Stimulated activated CD8-positive, alpha-beta memory T cell treated with anti-CD3 and anti-CD28 coated beads, Interleukin-4, amount 100 ng/mL, for 1 hour (primary cell): ENCODE measurements at places on chromosomes 2 and 18.

GRCh38 chr2:27993402-27993787 lies 102.9 kb downstream of the BABAM2 start:
- DNase-seq: no peak

GRCh38 chr2:117801826-117802225 lies 12.7 kb upstream of the DDX18 start:
- no peak for DNase-seq

GRCh38 chr2:241901018-241901380 lies 31.5 kb downstream of the RTP5 start:
- no peak for DNase-seq

- DNase-seq: no peak
Observed at GRCh38 chr2:83970217-83970929, 488.7 kb downstream of the SUCLG1 start.

DNA sequence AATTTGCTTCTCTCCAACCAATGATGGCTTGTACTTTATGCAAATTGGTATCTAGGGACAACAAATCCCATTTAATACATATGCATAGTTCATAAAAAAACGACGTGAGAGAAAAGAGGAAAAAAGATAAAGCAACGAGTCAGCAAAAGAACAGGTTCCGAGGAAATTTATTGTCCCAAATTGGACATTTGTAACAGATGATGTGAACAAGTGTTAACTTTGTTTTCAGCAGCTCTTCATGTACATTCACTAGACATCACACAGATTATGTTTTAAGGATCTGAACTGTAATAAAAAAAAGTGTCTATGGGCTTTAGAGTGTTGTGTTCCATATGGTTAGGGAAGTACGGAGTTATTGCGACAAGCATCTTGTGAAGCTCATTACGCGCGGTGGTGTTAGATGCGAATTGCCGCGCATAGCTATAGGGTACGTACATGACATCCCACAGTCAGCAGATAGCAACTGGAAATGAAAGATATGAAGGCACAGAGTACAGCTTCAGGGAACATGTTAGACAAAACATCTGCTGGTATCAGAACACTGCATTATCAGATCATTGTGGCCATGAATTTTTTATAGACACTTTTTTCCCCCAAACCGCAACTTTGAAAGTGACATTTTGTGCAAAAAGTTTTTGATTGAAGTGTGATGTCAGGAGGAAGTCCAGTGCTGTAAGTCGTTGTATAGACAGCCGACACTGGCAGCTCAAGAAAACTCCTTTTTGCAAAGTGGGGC lies 1073.1 kb upstream of the FANCL start:
- no peak for DNase-seq

GRCh38 chr2:57753636-57754035 lies 293.0 kb upstream of the VRK2 start:
- DNase-seq: no peak

DNA sequence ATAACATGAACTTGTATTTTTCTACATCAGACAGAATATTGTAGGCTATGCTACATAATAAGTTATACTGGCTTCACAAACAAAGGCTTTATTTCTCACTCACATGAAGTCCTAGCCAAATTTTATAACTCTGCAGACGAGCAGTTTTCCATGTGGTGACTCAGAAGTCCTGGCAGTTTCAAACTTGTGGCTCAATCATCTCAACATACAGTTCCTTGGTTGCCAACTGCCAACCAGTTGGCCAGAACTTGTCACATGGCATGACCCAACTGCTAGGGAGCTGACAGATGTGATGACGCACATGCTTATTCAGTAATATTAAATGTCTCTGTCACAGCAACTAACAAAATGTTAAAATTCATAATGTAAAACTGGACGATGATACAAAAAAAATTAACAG lies 63.8 kb upstream of the ZC3H15 start:
- no peak for DNase-seq

- no peak for DNase-seq
Observed at GRCh38 chr2:39018638-39019037, 102.2 kb downstream of the SOS1 start.

DNA sequence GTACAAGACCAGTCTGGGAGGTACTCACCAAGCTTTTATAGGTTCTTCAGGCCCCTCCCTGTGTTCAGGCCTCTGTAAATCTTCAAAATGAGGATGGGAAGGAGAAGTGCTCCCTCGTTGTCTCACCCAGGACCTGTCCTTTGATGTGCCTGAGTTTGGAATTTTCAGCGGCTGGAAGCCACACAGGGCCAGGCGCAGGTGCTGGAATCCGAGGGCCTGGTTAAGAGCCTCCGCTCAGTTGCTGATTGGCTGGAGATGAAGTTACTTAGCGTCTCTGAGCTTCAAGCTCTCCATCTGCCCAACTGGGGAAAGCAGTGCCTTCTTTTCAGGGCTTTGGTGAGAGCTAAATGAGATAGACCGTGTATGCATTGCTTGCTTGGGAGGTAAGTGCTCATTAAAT lies 30.0 kb downstream of the HJURP start:
- DNase-seq: no peak

GRCh38 chr18:23934252-23934651 lies 80.3 kb upstream of the TTC39C start:
- no peak for DNase-seq

GRCh38 chr2:232776435-232776834 lies at the start of gene KCNJ13:
Gene KCNJ13 (minus strand): TSS chr2:232776565. CDS start chr2:232771362, 5,203 bp downstream.
- DNase-seq: no peak

- DNase-seq: no peak
Observed at GRCh38 chr2:122074201-122074600, 318.8 kb downstream of the TSN start.

- DNase-seq: no peak
Observed at GRCh38 chr2:42045352-42045751, 2.5 kb upstream of the PKDCC start.

GRCh38 chr2:150491430-150491829 lies 4.0 kb upstream of the RND3 start:
- DNase-seq: no peak
